ENCODE measurements at places on chromosomes 2 and 18. TPM values are rescaled to one million over a fixed set of nuclear protein-coding genes. Genes with fewer than 3 reads are reported as not detected.

Gene TSPYL6
- not detected for total RNA-seq

Gene CCDC148
- total RNA-seq: 0.14 TPM

Gene NYAP2
- total RNA-seq: not detected

Gene EMX1
- total RNA-seq: not detected

Gene TBR1
- total RNA-seq: not detected

Gene WDR43
- total RNA-seq: 58.0 TPM

Gene CDK15
- total RNA-seq: not detected

Gene GAL3ST2
- total RNA-seq: not detected

Gene FBLN7
- not detected for total RNA-seq

Gene KCNJ13
- total RNA-seq: not detected

Data from airway epithelial cell (primary cell).